Stimulated activated CD8-positive, alpha-beta memory T cell treated with anti-CD3 and anti-CD28 coated beads, Interleukin-7, amount 100 ng/mL, for 1 hour (primary cell): ENCODE measurements at places on chromosomes 13 and 19.

DNA sequence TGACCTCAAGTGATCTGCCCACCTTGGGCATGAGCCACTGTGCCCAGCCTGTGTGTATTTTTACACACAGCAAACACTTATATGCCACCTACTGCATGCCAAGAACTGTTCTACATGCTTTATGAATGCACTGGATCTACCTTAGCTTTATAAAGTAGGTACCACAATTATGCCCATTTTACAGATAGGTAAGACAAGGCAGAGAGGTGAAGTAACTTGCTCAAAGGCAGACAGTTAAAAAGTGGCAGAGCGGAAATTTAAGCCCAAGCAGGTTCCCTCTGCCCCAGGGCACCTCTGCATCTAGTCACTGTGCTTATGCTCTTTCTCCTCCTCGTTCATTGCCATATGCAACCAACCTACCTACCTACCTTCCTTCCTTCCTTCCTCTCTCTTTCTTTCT, 10.5 kb downstream of the ADAMTS10 start:
- no peak for DNase-seq

- no peak for DNase-seq
Observed at GRCh38 chr13:37187621-37188020, 82.2 kb upstream of the CSNK1A1L start.

GRCh38 chr13:37747071-37747612, 122.4 kb downstream of the TRPC4 start:
- no peak for DNase-seq

GRCh38 chr13:63684822-63685221, 2269.2 kb upstream of the PCDH20 start:
- no peak for DNase-seq

DNA sequence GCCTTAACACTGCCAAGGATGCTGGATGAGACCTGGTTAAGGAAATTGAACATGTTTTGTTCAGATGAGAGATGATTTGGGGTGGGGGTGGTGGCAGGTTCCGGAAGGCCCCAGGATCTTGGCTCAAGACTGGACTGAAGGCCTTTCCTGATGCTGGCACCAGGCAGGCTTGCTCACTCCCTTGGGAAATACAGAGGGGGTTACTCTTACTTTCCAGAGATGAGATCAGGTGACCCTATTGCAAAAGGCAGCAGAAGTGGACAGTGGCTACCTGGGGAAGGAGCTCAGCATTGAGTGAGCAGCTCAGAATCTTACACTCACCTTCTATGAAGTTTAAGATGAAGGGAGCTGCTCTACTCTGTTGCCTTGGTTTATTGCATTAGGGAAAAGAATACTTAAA, 10.8 kb downstream of the GATAD2A start:
- DNase-seq = no peak

- no peak for DNase-seq
Observed at GRCh38 chr13:93956426-93956825, 523.1 kb downstream of the DCT start.

GRCh38 chr13:29605860-29606526, 10.5 kb upstream of the SLC7A1 start:
- no peak for DNase-seq

- no peak for DNase-seq
Observed at GRCh38 chr13:31110617-31111016, 51.1 kb downstream of the HSPH1 start.

- no peak for DNase-seq
Observed at GRCh38 chr13:62357887-62358645, 942.4 kb upstream of the PCDH20 start.
